Activated CD4-positive, alpha-beta T cell treated with anti-CD3 and anti-CD28 coated beads for 1 hour (primary cell): ENCODE measurements at places on chromosomes 6 and 20.

DNA sequence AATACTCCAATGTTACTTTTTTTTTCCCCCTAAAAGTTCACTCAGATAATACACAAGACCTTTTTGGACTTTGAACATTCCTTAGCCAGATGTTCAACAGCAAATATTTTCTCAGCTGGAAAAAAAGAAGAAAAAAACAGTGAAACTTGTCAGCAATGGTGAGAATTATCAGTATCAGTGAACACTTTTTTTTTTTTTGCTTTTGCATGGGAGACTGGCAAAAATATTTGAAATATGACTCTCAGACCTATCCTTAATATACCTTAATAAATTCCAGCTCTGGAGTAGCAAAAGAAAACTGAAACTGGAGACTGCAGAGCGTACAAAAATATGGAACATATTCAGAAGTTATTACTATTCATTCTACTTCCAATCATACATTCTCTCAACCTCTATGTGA lies 92.3 kb downstream of the RFPL4B start:
- DNase-seq: no peak

GRCh38 chr6:51411496-51412125 lies 592.9 kb downstream of the TFAP2B start:
- no peak for DNase-seq

GRCh38 chr6:33235221-33235634 lies 26.9 kb downstream of the RING1 start:
- no peak for DNase-seq

- peak; percentile 76 for DNase-seq
These were observed at the start of gene RAB22A for GRCh38 chr20:58309591-58310290. Gene RAB22A, plus strand, starts transcription at chr20:58309715. Its CDS starts 262 bp downstream, at chr20:58309977.

DNA sequence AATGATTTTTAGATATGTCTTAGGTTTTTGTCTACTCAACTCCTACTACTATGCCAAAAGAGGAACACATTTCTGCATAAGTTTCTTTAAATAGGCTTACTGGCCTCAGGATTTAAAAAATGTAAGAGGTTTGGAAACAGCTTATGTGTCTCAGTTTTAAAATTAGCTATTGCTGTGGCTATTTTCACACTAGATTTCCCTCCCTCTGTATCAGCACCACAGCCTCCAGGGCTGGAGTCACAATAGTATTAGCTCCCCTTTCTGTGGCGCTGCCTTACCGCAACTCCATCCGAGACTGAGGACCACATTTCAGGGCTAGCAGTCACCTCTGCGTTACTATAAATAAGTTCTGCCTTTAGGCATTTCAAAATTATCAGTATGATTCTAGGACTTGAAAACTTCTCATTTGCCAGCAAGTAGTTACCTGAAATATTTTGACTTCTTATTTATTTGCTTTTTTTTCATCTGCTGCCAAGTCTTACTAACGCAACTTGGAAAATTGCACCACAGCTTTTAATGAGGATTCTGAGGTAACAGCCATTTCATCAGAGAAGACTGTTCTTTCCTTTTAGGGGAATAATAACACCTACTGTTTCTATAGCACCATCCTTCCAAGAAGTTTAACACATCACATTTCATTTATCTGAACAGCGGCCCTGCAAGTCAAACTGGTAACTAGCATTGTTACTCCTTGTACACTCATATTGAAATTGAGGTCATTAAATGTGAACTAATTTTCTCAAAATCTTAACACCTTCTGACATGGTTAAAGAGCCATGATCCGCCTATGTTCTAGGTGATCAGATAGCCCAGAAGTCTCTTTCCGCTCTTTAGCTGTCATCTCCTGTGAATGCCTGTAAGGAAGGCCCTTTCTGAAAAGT lies 105.9 kb downstream of the GJA10 start:
- DNase-seq: no peak

GRCh38 chr6:55943329-55943728 lies 67.9 kb upstream of the BMP5 start:
- no peak for DNase-seq

DNA sequence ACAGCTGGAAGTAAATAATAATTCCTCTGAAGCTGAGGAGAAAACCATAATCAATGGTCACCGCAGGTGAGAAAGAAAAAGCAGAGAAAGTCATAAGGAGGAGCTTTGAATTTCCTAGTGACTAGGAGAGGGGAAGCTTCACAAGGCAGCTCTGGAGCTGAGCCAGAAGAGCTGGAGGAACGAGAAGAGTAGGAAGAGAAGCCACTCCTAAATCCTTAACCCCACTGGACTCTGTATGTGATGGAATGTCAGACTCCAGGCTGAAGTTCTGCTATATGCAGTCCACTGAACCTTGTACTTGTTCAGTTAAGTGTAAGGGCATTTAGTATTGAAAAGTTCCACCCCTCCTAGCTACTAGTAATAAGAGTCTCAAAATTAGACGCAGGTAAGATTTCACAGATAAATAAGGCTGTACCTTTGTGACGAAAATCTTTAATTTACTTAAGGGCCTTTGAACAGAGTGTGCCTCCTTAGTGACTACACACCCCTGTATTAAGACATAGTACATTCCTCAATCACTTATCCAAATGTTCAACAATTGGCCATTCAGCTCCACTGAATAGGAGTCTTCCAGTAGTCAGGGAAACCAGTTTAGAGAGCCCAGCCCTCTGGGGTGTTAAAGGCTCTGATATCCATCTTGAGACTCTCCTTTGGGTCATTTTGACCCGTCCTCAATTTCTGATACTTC lies 71.4 kb upstream of the UFL1 start:
- DNase-seq: no peak

DNA sequence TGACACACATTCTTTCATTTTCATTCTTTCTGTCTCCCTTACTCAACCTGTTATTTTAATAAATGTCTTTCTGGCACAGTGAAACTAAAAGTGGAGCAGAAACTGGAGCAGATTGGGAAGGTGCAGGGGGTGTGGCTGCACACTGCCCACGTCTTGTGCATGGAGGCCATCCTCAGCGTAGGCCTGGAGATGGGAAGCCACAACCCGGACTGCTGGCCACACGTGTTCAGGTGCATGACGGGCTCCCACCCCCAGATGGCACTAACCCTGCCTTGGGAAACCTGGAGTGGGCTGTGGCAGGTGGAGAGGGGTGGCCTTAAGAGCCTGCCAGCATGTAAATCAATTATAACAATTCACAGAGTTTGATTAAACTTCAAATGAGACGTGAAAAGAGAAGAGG lies 71.4 kb upstream of the PBOV1 start:
- no peak for DNase-seq

GRCh38 chr20:17457079-17457478 lies 74.1 kb downstream of the BFSP1 start:
- no peak for DNase-seq

- DNase-seq: no peak
These were observed 167.5 kb downstream of the ZFAND3 start for GRCh38 chr6:37987018-37987417.

- DNase-seq: no peak
These were observed 69.3 kb downstream of the FAM50B start for GRCh38 chr6:3918469-3918868.
